Activated gamma-delta T cell treated with Interleukin-2 at 50 U/mL for 16 hours (primary cell): ENCODE measurements at places on chromosomes 3 and 15.

GRCh38 chr3:172518929-172519640 is 4.1 kb downstream of the TNFSF10 start:
- DNase-seq: no peak

GRCh38 chr3:196712514-196713413 is 587 bp downstream of the PIGX start:
- DNase-seq: peak; percentile 64

- no peak for DNase-seq
Measured at GRCh38 chr3:128335621-128336296, 130.9 kb downstream of the DNAJB8 start.

- DNase-seq: no peak
Measured at GRCh38 chr3:191356631-191357439, 26.5 kb upstream of the UTS2B start.

- no peak for DNase-seq
Measured at GRCh38 chr3:100953103-100953502, 40.1 kb downstream of the ABI3BP start.

DNA sequence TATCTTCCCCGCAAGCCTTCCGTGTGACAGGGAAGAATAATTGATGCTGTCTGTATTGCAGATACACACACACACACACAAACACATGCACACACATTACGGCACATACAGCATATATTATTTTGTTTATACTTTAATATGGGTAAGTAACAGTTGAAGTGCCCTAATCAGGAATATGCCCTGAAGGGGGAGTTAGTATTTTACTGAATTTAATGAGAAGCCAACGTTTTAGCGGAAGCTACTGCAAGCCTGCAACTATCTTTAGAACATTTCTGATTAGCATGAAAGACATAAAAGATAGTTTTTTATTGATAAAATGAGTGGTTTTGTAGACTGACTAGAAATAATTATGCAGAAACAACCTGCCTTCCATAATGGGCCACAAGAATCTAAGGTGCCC is 296.6 kb upstream of the SLCO3A1 start:
- no peak for DNase-seq

- DNase-seq: no peak
Measured at GRCh38 chr3:153257673-153258351, 95.8 kb downstream of the RAP2B start.

DNA sequence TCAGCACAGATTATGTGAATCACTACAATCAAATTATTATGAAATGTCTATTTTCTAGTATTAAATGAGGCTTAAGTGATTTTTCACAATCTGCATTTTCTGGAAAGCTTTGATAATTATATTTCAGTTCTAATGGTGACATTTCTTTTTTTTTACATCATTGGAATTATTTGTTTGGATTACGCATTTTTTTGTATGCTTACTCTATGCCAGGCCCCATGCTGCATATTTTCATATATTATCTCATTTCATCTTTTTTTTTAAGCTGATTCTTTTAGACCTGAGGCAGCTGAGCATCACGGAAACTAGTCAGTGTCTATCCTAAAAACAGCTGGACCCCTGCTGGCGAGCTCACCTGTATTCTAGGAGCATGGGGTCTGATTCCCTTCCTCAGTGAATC is 31.1 kb downstream of the SLCO3A1 start:
- DNase-seq: no peak

DNA sequence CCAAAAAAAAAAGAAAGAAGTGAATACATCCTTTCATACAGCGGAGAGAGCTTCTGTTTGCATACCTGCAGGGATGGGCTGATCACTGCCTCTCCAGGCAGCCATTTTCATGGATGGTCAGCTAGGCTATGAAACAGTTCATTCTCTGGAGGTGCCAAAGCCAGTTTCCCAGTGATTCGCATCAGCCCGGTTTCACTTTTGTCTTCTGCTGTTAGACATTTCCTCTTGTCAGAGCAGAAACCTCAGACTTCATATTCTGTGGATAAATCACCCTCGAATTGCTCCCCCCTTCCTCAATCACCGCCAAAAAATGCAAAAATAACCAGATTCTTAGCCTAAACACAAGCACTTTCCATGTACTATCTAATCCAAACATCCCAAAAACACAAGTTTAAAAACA is 225.6 kb downstream of the ADAMTS9 start:
- DNase-seq: no peak

DNA sequence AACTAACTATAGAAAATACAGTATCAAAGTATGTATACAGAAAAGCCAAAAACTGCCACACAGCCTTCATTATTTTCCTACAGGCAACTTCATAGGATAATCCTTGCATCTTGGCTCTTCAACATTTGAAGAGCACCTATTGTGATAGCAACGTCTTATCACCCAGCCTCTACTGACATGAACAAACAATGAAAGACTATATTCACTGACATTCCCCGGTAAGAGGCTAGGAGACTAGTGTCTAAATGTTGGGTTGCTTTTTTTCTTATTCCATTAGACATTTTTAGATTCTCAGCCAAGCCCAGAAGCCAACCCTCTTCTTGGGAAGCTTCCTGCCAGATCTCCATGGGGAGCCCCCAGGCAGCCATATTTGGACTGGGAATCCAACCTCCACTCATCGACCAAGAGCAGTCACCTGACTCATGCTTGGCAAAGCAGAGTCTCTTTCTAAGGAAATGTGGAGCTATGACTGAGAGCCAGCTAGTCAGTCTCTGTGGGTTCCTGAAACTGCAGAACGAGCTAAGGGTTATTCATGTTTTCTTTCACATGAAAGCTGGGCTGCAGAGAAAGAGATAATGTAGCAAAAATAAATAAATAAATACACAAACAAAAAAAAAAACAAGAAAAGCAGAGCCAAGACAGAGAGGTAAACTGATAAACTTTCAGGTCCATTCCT is 227.5 kb downstream of the MAGI1 start:
- DNase-seq: no peak

DNA sequence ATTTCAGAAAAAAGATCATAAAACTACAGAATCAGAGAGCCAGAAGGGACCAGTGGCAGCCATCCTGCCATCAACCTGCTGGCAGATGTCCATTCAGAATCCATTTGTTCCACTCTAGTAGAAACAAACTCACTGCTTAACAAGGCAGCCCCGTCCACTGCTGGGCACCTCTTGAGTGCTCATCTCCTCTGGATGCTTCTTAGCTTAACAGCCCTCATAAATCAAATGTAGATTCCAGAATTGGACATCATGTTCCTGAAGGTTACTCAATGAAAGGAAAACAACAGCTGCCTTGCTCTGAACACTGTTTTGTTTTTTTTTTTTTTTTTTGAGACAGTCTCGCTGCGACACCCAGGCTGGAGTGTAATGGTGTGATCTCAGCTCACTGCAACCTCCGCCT is 37.3 kb downstream of the ABCC5 start:
- no peak for DNase-seq

DNA sequence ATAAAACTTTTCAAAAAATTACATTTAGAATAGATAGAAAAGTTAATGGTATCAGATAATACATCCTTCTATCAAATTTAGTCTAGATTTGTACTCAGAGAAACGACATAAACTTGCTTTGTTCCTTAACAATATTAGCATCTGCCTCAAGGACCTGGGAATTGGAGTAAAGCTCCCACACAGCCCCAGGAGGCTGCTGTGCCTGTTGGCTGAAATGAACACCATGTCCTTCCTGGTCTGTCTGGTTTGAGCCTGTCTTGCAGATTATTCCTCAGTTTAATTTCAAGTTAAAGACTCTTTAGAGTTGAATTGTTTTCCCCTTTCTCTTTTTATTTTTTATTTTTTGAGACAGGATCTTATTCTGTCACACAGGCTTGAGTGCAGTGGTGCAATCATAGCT is 19.4 kb downstream of the GNB5 start:
- no peak for DNase-seq

DNA sequence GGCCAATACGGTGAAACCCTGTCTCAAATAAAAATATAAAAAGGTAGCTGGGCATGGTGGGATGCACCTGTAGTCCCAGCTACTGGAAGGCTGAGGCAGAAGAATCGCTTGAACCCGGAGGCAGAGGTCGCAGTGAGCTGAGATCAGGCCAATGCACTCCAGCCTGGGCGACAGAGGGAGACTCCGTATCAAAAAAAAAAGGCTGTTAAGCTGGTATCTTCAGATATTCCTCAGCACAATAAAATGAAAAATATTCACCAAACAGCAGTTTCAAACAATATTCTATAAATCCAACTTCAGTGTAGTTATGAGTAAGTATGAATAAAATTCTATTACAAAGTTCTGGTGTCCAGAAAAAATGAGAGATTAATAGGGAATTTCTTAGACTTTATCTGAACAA is 14.2 kb downstream of the DENND4A start:
- no peak for DNase-seq

DNA sequence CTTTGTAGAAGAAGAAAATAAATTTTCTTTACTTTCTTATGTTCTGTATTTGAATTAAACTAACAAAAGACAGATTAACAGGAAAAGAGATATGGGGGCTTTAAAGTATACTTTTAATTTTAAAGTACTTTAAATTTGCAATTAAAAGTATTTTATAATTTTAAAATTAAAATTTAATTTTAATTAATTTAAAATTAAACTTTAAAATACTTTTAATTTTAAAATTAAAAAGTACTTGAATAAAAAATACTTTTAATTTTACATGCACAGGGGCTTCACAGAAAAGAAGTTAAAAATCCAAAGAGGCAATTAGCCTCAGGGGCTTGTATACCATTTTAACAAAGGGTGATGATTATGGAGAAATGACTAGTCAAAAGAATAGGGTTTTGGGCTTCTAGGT is 420.5 kb upstream of the TGFBR2 start:
- DNase-seq: no peak

- DNase-seq: no peak
Measured at GRCh38 chr3:54578417-54578816, 349.4 kb downstream of the LRTM1 start.

DNA sequence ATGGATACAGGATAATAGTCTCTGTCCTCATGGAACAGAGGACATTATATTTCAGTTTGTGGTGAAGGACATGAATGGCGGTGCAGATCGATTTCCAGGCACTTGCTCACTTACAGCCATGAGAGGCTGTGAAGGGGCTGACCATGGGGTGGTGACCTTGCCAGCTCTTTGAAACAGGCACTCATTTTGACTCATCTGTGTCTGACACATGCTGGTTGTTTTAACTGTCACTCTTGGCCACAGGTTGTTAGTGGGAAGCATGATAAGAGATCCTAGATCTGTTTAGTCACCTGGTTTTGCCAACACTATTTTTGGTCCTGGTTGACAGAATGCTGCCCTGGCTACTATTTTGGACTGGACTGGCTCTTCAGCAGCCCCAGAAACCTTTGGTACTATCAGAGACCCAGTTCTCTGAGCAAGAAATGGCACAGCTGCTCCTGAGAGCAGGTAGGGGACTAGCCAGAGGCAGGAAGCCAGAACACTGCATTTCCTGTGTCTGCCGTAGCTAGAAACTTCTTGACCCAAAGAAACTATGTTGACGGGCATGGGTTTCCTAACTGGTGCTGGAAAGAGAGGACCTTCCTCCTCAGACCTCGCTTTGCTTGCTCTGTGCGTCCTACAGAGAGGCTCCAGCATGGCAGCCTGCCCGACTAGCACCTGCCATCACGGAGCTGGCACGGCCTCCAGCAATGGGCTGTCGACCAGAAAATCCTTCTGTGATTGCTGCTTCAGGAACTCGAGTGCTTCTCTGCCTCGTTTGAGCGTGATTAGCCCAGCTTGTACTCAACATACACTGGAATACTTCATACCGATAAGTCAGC is 6.3 kb downstream of the PXYLP1 start:
- no peak for DNase-seq

GRCh38 chr3:24343084-24343783 is 151.4 kb downstream of the THRB start:
- no peak for DNase-seq

GRCh38 chr3:10142707-10143560 is 1.4 kb downstream of the VHL start:
- peak; percentile 7 for DNase-seq

DNA sequence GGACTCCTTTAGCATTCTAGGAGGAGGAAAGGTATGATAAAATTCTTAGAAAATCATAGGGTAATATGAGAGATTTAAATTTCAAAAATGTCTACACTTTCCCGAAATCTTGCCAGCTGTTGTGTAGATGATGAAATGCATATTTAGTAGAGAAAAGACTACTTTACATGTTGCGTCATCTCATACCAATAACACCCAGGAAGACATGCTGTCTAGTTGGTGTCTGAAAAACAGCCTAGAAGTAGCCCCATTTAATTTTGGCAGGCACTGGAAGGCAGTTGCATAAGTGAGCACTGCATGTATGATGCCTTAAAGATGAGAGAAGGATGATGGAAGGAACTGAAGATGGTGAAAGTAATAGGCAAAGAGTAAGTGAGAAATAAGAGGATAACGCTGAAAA is 310.5 kb upstream of the TPM1 start:
- no peak for DNase-seq

DNA sequence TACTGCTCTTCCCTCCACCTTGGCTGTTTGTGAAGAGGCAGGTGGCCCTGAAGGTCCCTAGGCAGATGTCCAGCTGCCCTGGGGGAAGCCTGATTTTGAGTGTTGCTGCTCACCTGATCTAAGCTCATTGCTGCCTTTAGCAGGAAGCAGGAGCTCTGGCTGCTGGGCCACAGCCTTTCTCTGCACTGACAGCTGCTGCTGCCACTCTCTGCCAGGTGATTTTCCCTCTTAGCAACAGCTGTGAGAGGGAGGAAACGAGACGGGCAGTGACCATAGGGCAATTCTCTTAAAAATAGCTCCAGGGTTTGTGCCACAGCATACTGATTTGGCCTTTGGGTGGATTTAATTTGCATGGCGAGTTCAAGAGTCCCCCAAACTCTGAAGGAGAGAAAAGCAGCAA is 415.8 kb upstream of the SEMA6D start:
- DNase-seq: no peak

DNA sequence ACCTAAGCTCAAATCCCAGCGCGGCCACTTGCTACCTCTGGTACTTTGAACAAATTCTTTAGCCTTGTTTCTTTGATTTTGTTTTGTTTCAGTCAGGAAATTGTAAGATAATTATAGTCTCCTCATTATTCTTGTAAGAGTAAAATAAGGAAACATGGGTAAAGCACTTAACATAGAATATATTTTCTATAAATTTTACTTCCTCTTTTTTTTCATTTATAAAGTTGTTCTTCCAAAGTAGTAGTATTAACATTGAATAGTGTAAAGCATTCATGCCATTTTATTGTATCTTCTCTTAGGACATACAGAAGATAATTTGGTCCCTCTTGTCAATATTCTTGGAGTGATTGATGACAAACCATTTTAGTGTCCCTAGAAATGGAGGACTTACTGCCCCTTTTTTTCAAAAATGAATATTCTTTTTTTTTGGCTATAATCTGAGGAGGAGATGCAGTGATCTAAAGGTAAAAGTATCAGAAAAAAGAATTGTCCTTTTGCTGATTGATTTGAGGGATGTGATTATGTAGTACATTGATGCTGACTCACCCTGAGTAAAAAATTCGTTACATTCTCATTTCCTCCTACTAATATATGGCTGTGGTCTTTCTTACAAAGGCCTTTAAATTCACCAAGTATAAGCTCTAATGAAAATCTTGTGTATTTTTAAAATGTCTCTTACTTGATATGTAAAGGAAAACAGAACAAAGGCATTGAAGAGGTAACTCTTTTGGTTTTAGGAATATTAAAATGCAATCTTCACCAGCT is 51.0 kb downstream of the ALCAM start:
- no peak for DNase-seq

GRCh38 chr15:55530861-55531313 is 22.9 kb upstream of the DNAAF4 start:
- no peak for DNase-seq
